ENCODE measurements at places on chromosomes 12 and 14.

GRCh38 chr12:108157870-108158459, 28.9 kb downstream of the WSCD2 start:
- no peak for DNase-seq

- no peak for DNase-seq
Observed at GRCh38 chr14:106875503-106875902, 1349.1 kb downstream of the TMEM121 start.

GRCh38 chr14:104554088-104554607, 25.4 kb upstream of the C14orf180 start:
- no peak for DNase-seq

GRCh38 chr12:89247541-89247942, 104.8 kb downstream of the DUSP6 start:
- no peak for DNase-seq

DNA sequence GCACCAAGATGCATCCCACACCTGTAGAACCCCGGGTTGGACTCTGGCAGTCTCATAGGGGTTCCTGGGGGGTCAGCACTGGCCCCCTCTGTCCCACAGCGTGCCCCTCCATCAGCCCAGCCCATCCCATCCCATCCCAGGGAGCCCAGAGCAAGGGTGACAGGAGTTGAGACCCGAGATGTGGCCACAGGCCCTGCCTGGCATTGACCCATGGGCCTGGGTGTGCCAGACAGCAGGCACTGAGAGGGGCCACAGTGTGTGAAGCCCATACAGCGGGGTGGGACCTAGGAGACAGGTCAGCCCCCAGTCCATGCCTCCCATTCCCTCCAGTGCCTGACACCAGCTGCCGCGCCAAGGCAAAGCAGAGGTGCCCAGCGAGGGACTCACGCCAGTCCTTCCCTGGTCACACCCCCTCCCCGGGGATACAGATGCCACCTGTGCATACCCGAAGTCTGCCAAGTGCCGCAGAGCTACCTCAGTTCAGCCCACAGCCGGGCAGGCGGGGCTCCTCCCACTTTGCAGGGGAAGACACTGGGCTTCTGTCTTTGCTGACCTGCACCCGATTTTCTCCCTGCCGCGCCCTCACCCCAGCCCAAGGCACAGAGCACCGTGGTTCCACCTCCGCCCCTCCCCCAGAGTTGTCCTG, 50.4 kb downstream of the CYP46A1 start:
- DNase-seq: no peak

GRCh38 chr12:93102744-93103143, 173.6 kb upstream of the EEA1 start:
- no peak for DNase-seq

- DNase-seq: no peak
Observed at GRCh38 chr14:75120541-75121291, 6.1 kb downstream of the NEK9 start.

GRCh38 chr14:76829650-76830421, 3.6 kb downstream of the LRRC74A start:
- DNase-seq: peak; percentile 49

- peak; percentile 1 for DNase-seq
Observed at GRCh38 chr12:84085046-84085445, 827.6 kb downstream of the SLC6A15 start.

GRCh38 chr12:10395390-10395998, 5.7 kb upstream of the KLRK1 start:
- DNase-seq: peak; percentile 60

DNA sequence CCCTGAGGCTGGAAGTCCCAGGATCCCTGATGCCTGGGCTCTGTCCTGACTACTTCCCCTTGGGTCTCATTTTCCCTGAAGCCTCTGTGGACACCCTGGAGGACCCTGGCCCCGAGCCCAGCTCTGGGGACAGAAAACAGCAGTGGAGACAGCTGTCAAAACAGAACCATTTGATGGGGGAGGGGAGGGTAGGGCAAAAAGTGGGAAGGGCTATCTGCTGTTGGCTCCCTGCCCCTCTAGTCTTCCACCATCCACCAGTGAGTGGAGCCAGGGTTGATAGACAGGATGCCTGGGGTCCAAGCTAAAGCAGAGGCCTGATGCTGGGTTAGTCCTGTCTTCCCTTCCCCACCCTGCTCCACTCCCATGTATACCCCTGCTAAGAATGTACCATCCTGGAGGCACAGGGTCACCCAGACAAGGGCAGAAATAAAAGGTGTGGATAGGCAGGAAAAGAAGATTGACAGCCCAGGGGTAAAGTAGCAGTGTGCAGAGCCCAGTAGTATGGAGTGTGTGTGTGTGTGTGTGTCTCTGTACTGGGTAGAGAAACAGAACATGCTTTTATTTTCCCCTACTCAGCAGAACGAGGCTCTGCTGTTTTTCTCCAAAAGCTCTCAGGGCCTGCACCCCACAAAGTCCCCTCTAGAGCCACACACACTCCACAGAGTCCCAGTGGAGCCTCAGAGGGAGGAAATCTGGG, 9.8 kb downstream of the ZNF385A start:
- no peak for DNase-seq

- no peak for DNase-seq
Observed at GRCh38 chr12:87086118-87086891, 830.1 kb upstream of the MGAT4C start.

DNA sequence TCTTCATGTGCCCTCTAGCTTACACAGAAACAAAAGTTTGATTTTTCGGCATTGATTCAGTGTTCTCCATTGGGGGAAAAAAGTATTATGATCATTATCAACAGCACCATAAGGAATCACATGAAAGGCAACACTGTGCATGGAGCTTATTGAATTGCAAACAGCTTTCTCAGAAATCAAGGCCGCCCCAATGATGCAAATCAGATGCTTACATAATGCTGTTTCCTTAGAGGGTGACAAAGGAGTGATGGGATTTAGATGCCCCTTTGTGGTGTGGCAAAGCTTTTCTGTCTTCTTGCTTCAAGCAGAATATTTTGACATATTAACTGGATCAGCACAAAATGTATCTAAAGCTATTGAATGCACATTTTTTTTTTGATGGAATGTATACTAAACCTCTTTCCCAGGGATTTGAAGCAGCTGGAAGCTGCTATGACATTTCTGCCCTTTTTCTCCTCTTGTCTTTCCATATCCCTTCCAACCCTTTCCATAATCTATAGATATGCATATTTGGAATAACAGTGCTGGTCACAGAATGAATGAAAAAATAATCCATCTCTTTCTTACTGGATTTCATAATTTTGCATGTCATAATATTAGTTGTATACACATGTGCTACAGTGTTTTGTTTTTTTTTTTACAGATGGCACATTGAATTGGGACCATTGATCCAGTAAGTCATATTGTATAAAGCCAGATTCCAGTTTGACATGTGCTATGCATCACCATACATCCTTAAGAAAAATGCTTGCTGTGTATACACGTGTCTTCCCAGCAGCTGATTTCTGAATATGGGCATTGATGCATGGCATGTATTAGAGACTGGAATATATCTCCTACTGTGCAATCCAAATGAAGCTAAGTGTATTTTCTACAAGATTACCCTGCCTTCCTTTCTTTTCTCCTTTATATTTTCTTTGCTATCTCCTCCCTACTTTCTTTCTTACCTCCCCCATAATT, 259.7 kb upstream of the DCN start:
- no peak for DNase-seq

- no peak for DNase-seq
Observed at GRCh38 chr12:13444076-13444475, 247.6 kb downstream of the EMP1 start.

- peak; percentile 94 for DNase-seq
Observed at GRCh38 chr12:1350055-1350933, 244.1 kb downstream of the FBXL14 start.

GRCh38 chr12:109065154-109065852, 12.9 kb downstream of the USP30 start:
- DNase-seq: no peak

DNA sequence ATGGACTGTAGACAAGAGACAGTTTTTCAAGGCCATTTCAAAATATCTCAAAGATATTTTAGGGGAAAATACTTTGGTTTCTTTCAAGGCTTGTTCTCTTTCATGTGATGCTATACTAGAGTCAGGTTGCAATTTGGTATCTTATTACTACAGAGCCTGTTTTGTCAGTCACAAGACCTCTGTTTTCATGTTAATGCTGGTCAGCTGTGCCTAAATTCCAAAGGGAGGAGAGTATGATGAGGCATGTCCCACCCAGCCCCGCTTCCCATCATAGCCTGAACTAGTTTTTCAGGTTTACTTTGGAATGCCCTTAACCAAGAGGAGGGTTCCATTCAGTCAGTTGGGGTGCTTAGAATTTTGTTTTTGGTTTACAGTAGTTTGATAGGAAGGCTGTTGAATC, 52.6 kb downstream of the GPHB5 start:
- DNase-seq: no peak

- no peak for DNase-seq
Observed at GRCh38 chr12:38907201-38907923, 2.0 kb upstream of the CPNE8 start.

GRCh38 chr12:86249851-86250250, 6.3 kb downstream of the MGAT4C start:
- DNase-seq: peak; percentile 89

DNA sequence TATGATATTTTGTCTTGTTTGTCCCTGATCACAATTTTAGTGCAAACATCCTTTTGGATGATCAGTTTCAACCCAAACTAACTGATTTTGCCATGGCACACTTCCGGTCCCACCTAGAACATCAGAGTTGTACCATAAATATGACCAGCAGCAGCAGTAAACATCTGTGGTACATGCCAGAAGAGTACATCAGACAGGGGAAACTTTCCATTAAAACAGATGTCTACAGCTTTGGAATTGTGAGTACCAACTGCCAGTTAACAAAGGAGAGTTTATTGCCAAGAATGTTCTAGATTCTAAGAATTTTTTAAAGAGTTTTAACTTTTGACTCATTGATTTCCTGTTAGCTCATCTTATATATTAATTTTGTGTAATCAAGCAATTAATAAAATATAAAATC, 55.4 kb downstream of the IRAK3 start:
- no peak for DNase-seq

DNA sequence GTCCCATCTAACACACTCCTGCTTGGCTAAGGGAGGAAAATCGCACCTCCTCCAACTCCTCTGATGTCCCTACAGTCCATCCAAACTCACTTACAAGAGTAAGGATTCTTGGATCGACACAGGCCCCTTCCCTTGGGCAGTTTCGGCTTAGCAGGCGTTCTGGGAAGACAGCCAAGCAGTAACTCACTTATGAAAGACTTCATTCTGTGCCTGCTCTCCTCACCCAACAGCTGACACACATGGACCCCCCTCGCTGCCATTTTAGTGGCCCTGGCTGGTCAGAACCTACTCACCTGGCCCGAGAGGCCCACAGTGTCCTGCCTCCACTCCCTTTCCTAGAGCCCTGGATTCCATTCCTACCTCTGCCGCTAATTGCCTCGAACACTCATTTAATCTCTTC, 52.3 kb upstream of the BCL2L14 start:
- DNase-seq: peak; percentile 87

- no peak for DNase-seq
Observed at GRCh38 chr12:52613384-52614030, 4.9 kb downstream of the KRT73 start.

GRCh38 chr14:23121361-23121771, 2.3 kb upstream of the CEBPE start:
- DNase-seq: peak; percentile 78

GRCh38 chr12:31603546-31604009, 12.6 kb upstream of the DENND5B start:
- DNase-seq: no peak

GRCh38 chr14:63249092-63249491, 44.8 kb downstream of the RHOJ start:
- peak; percentile 72 for DNase-seq

- no peak for DNase-seq
Observed at GRCh38 chr12:50211392-50212070, 44.4 kb upstream of the CERS5 start.

DNA sequence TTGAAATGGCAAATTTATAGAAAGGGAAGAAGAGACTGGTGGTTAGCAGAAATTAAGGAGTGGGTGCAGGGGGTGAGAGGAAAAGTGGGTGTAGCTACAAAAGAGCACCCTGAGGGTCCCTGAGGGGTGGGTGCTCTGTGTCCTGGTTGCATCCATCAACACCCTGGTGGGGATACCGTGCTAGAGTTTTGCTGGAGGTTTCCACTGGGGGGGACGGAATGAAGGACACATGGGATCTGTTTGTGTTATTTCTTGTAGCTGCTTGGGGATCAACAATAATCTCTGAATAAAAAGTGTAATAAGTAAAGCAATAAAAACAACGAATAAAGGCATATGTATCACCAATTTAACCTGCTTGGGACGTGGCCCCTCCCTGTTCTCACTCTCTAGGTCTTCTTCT, 175.3 kb downstream of the KIF26A start:
- DNase-seq: no peak

DNA sequence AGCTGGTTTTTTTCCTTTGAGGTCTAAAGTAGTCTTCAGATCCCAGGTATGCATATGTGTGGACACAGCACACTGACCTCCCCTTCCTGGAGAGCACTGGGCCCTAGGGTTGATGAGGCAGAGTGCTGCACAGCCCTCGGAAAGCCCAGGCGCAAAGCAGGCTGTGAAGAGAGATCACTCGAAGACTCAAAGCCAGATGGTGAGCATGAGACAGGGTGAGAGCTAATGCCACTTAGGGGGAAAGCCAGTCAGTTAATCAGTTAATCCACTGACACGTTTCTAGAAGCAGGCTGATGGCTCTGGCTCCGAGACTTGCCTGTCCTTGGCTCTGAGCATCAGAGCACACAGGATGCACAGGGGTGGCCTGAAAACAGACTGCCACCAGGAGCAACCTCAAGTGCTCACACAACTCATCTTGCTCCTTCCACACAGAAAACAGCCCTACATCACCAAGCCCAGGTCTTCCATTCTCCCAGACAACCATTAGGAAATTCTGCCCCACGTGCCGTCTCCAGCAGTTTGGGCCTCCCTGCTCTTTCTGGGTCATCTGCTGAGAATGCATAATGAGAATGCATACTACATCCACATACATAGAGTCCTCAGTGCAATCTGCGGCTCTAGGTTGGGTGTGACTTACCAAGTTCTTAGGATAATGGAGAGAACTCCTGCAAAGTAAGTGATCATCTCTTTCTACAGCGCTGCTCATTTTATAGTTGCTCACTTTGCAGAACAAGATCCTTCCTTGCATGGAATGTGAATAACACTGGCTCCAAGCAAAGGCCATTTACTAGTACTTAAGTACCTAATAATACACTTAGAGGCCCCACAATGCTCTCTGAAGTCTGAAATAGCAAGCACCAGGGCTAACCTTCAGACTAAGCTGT, 12.0 kb downstream of the AQP6 start:
- DNase-seq: no peak

DNA sequence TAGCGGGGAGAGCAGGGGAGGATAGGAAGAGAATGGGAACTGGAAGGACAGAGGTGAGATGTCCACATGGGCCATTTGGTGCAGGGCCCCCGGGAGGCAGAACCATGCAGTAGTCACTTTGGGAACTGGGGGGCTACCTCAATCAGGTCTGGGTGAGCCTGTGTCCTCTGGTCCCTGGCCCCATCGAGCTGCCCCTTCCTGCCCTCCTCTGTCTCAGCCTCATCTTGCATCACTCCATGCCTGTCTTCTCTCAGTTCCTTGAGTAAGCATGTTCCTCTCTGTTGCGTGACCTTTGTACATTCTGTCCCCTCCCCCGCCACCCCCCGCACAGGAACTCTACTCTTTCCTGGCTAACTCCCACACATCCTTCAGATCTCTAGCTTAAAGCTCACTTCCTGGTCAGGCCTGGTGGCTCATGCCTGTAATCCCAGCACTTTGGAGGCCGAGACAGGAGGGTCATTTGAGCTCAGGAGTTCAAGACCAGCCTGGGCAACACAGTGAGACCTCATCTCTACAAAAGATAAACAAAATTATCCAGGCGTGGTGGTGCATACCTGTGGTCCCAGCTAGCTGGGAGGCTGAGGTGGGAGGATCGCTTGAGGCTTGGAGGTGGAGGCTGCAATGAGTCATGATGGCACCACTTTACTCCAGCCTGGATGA, 23.2 kb downstream of the FOS start:
- DNase-seq: no peak

Measured in astrocyte of the hippocampus (primary cell).